Stimulated activated CD4-positive, alpha-beta T cell treated with anti-CD3 and anti-CD28 coated beads, Interleukin-12 subunit alpha, Interleukin-12 subunit beta, amount 100 ng/mL, for 24 hours (primary cell): ENCODE measurements at places on chromosomes 13 and 19.

DNA sequence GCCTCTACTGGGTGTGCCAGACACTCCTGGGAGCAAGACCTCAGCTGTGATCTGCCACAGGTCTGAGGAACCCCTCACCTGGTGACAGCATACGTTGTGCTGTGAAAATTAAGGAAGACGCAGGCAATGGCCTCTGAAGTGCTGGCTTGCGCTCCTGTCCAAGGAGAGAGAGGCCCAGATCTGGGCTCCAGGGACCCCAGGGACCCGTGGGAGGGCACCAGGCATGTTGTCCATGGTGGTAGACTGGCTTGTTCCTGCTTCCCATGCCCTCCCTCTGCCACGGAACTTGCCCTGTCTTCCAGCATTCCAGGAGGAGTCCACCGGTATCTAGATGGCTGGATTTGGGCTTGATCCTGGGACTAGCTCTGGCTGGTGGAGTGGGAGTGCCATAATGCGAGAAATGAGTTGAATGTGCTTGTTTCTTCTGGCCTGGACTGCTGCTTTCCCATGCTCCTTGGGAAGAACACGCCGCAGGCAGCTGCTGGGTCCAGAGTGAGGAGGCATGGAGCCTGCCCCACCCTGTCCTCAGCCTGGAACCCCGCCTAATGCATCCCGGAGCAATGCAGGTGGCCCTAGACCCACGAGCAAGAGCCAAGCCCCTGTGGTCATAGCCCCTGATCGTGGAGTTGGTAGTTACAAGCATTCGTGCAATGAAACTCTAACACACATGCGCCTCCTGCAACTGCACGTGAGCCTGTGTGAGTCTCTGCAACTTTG is 190.2 kb downstream of the TEX29 start:
- no peak for DNase-seq

DNA sequence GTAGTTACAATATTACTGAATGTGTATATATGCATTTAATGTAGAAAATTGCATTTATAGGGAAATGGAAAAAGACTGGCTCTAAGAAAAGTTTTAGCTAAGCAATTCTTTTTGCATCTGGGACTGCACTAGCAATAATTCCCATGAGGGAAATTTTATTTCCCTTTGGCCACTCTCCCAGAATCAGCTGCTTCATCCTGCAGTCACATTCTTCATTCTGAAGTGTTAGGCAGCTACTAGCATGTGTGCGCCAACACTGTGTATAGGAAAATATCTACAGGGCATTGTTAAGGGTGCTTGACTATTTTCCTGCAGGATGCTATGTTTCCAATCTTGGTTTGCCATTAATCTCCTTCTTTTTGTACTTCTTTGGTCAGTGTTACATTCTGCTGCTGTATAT is 312.8 kb upstream of the PCDH20 start:
- no peak for DNase-seq

GRCh38 chr13:41974262-41974900 is 13.5 kb upstream of the VWA8 start:
- no peak for DNase-seq

GRCh38 chr19:44900328-44901244 is 5.0 kb upstream of the APOE start:
- no peak for DNase-seq

DNA sequence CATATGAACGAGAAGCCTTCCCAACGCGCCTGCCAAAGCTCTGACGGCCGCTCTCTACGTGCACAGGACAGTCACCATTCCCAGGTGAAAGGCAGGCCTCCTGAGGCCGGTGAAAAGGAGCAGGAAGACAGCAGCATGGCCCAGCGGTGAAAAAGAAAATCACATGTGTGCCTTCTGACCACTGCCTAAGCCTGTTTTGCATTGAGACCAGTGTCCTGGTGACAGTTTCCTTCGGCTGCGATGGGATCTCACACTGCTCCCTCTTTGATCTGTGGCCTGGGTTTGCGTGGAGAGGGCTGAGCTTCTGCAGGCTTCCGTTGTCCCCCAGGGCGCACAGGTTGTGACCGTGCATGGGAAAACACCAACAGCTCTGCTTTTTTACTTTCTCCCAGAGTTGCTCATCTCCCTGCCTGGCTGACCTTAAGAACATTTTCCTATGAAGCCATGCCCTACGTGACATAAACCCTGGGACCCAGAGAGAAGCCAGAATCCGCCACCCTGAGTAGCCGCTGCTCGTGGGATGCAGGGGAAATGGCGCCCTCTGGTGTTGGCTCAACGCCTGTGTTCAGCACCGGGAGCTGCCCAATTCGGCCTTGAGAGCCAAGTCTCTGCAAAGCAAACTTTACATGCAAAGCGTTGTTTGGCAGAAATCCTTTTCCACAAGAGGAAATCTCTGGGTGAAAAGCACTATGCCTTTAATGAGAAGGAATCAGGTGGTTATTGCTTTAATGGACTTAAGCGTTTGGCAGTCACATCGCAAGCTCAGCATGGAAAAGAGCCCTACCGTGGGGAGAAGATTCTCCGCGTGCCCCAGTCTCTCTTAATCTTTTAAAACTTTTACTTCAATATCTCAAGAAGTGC is 112.2 kb upstream of the GPR12 start:
- no peak for DNase-seq

- DNase-seq, result no peak
Measured at GRCh38 chr19:4707956-4708650, 15.5 kb downstream of the DPP9 start.

DNA sequence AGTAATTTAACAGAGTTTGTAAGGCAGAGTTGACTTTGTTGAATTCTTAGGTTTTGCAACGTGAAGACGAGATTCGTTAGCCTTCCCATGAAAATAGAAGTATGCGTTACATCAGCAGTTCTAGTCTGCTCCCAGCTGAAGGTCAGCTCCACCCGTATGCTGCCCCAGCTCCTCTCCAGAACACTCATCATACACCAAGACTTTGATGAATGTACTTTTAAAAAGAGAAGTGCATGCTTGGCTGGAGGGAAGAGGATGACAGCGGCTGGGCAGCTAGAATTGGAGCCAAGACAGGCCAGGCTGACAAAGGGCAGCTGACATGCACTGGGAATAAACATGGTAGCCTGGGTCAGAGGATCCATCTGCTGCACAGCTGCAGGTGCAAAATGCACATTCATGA is 166.3 kb upstream of the ARGLU1 start:
- DNase-seq, result no peak

DNA sequence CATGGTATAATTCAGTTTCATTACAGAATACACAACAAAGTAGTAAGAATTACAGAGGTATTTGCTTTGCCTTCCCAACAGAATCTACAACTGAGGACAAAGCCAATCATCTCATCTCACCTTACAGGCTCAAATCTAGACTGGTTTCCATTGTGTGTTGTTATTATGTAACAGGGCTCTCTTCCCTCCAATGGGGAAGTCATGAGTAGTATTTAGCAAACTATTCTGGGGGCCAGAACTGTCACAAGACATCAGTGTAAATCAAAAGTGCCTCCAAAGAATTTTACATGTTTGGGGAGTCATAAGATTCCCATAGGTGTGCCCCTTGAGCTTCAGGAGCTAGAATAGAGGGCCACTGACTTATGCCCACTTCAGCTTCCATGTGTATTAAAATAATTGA is 187.0 kb upstream of the EDNRB start:
- no peak for DNase-seq

GRCh38 chr19:6521718-6522646 is 8.8 kb upstream of the TNFSF9 start:
- no peak for DNase-seq

GRCh38 chr19:21912654-21913053 is 76.7 kb upstream of the ZNF43 start:
- no peak for DNase-seq

DNA sequence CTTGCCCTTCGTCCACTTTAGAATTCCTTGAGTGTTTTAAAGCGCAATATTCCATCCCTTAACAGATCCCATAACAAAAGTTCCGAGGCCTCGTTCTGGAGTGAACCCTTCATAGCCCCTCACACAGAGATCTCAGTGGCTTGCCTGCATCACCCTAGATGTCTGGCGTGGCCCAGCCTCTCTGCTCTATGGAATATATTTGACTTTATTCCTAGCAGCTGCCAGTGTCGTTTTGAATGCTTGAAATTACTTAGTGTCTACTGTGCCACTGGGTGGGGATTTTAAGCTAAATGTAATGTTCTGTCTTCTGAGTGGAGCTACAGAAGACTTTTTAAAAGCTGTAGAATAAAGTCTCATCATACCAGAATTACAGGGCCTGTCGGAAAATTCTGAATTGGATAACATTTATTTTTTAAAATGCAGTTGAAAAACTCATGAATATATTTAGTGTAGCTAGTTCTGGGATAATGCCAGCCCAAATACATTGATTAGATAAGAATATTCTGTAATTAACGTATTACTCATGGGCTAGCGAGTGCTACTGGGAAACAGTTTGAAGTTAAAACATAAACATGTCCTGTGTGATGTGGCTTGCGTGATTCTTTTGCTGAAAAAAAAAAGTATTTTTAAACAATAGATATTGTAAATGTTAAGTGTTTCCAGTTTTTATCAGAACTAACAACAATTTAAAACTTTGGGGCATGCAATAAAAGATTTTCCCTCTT is 111.8 kb downstream of the ESD start:
- no peak for DNase-seq

- DNase-seq, result no peak
Measured at GRCh38 chr13:21361706-21362105, 97.4 kb downstream of the ZDHHC20 start.
